ENCODE measurements at places on chromosomes 6 and 20. TPM values are rescaled to one million over a fixed set of nuclear protein-coding genes. Genes with fewer than 3 reads are reported as not detected.

- no peak for DNase-seq
These were observed 6.6 kb downstream of the TRAM2 start for GRCh38 chr6:52570291-52570700.

Gene SGK1
- 117 TPM for total RNA-seq

Gene LZTS3
- 22.2 TPM for total RNA-seq

- DNase-seq = no peak
These were observed 41.8 kb upstream of the BACH2 start for GRCh38 chr6:90338409-90338808.

DNA sequence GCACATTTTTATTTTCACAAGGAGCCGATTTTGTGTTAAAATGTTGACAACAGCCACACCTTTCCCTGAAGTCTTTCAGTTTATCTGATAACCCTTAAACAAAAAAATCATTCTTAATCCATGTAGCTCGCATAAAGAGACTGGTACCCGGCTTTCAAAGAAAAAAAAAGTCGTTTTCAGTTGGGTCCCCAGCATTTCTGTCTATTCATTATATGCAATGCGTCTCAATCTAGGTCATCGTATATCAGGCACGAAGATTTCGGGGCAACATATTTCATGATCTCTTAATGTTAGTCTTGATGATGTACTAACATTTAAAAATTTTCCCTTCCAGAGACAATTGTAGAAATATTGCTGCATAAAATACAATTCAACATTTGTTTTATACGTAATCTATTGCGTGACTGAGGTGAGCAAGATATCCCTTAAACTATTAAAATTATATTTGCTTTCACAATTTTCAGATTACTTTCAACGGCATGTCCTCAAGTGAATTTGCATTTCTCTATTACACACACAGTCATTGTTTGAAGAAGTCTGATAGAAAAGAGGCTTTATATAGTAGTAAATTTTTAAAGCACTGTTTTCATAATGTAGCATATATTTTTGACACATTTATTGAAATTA lies 2.9 kb upstream of the TUBB2B start:
- no peak for DNase-seq

Gene DEF6
- 209 TPM for total RNA-seq

Data from CD4-positive, alpha-beta T cell (primary cell).